H1 (cell line): ENCODE measurements at places on chromosomes 4 and X. TPM values are rescaled to one million over a fixed set of nuclear protein-coding genes. Genes with fewer than 3 reads are reported as not detected.

DNA sequence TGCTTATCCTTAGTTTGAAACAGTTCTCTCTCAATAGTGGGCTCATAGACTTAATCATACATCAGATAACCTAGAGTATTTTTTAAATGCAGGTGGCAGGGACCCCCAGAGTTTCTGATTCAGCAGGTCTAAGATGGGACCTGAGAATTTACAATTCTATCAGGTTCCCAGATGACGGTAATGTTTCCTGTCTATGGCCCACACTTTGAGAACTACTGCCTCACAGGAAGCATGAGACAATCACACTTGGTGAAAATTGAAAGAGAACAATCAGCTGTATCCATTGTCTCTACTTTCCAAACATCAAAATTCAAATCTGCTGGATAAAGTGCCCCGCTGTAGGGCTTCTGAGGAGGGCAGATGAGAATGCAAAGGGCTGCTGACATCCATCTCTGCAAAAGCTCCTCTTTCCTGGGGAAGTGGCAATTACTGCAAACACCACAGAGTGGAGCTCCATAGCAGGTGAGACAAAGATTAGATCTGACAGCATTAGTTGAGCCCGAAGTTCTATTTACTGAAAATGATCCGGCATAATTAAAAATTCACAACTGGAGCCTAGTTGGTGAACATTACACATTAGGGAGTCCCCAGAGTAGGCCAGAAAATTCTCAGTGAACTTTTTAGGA is 187.8 kb upstream of the MBNL3 start:
- DNase-seq: no peak

DNA sequence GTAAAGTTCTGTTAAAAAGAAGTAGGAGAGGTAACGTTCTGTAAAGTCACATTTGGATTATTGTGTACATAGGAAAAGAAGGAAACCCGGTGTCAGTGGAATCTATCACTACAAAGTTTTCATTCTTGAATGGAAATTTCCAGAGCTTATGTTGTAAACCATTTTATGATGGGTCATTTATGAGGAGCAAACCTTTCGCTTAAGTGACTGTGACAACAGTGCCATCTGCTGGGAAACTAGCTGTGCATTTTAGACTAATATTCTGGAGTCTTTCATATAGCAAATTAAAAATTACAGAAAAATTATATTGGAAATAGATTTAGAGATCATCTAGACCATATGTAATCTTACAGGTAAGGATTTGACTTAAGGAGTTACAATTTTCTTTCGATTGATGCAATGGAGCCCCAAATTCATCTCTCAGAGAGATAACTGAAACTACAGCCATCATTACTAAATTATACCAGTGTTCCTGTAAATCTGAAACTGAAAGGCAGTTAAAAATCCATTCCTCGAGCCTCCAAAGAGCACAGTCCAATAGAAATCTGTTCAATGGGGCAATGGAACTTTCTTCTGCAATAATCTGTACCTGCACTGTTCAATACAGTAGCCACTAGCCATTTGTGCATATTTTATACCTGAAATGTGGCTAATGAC is 26.9 kb downstream of the ASB9 start:
- no peak for DNase-seq

- no peak for DNase-seq
Observed at GRCh38 chrX:110310896-110311295, 7.0 kb downstream of the AMMECR1 start.

- no peak for DNase-seq
Observed at GRCh38 chr4:163200727-163201349, 34.1 kb upstream of the NAF1 start.

DNA sequence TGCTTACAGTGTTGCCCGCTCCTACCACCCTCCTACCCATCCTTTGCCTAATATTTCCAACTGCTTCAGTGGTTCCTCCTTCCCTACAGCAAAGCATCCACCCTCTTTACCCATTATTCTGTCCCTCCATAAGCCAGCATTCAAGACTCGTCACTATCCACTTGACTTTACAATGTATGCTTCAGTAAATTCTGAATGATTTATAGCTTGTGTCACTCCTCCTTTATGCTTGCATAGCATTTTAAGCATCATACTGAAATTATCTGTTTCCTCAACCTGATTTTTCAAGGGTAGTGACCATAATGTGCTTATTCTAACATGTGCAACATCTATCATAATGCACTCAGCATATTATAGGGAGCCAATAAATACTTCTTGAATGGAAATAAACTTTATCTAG is 365.5 kb downstream of the RAB28 start:
- DNase-seq: no peak

GRCh38 chr4:148044912-148045352 is 313.0 kb downstream of the ARHGAP10 start:
- no peak for DNase-seq

GRCh38 chrX:39421006-39421405 is 619.7 kb downstream of the MID1IP1 start:
- DNase-seq: no peak

- no peak for DNase-seq
Observed at GRCh38 chr4:41258783-41259182, 2.1 kb downstream of the UCHL1 start.

DNA sequence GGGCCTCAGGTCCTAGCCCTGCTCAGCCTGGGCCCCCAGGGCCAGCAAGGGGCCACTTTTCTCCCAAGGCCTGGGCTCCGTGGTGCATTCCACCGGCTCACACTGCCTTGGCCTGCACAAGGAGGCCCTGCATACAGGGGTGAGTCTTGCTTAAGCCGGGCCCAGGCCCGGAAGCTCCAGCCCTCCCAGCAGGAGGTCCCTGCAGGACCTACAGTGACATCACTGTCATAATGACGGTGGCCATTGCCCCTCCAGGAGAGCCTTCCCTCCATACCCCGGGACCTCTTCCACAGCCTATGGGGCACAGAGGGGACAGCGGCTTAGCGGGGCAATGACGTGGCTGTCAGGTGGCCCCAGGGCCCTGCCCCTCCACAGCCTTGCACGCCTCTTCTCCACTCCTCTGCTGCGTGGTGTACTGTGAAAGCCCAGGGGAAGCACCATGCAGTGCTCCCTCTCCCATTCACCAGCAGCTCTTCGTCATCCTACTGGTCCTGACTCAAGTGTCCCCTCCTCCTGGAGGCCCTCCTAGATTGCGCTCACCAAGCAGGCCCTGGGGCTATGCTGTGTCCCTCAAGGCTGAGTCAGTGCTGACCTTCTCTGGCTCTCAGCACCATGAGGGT is 32.3 kb upstream of the AFAP1 start:
- no peak for DNase-seq

DNA sequence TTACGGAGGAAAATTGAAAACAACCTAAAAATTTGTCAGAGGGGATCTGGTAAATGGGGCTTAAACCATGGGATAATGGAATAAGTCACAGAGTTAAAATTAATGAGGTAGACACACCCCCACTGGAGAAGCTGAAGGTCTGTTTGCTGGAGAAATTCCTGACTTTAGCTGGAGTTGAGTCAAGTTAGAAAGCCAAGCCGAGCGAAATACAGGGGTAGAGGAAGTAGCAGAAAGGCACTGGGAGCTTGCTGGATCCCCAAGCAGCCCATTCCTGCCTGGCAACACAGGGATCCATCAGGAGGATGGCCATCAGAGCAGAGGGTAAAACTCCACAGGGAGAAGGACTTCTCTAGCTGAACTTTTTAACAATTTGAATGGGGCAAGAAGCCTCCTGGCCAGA is 163.8 kb downstream of the ATRX start:
- no peak for DNase-seq

DNA sequence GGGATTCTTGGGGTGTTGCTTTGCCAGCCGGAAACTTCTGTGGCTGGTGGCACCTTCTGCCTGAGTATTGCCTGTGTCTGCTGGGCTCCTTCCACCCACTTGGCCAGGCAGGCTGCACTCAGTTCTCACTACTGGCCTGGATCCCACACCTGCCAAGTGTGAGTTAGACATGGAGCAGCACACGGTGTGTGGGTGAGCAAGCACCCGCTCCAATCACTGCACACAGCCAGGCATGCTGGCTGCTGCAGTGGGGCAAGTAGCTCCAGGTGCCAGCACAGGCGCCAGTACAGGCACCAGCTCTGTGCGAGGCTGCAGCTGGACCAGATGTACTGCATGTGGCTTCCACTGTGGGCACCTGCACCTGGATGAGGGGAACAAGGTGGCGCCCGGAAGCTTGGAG is 23.9 kb downstream of the DCUN1D4 start:
- DNase-seq: no peak

DNA sequence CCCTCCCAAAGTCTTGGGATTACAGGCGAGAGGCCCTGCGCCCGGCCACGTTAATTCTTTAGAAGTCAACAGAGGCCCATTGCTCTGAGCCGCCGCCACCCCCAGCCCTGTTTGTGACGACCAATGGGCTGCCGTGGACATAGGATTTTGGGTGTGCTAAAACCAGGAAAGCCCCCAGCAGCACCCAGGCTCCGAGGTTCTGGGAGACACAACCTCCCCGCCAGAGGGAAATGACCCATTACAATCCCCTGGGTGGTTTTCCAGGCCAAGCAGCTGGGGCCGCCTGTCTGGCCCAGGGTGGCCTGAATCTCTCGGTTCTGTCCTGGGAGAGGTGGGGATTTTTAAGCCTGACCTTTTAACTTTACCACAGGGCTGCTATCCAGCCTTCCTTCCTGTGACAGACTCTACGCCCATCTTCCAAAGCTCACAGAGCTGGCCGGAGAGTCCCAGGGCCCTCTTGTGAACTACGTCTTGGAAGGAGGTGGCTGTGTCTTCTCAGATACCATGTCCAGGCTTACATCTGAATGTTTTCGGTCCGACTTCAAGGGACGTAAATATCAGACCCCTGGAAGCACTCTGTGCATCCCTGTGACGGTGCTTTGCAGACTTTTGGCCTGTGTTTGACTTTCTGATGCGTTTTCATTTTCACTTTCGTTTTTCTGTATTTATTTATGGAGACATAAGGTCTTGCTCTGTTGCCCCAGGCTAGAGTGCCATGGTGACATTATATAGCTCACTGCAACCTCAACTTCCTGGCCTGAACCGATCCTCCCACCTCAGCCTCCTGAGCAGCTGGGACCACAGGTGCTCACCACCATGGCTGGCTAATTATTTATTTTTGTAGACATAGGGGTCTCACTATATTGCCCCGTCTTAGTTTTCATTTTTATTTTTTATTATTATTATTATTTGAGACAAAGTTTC is 36.0 kb downstream of the P2RY8 start:
- no peak for DNase-seq

DNA sequence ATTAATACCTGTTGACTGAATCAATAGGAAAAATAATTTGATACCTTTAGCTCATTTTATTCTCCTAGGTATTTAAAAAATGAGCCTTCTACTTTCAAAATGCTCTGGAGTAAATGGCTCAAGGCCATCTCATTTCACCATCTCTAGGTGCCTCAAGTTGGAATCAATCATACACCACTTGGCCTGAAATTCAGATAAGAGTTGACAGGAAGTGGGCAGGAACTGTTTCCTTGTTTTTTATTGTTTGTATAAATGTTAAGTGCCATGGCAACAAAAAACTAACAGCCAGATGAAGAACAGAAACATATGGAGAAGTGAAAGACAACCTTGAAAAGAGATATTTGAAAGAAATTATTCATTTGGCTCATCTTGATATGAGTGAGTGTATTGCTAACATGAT is 12.4 kb downstream of the LIMCH1 start:
- no peak for DNase-seq

GRCh38 chr4:7023901-7024300 is 19.3 kb upstream of the TADA2B start:
- no peak for DNase-seq

GRCh38 chrX:11399489-11400094 is 106.4 kb downstream of the AMELX start:
- no peak for DNase-seq

GRCh38 chrX:96425200-96425599 is 259.4 kb upstream of the DIAPH2 start:
- DNase-seq: no peak

PCDH19 gene
- 0.46 and 1.2 TPM in 2 replicates for total RNA-seq

ASB12 gene
- 1.2 and 1.3 TPM in 2 replicates for total RNA-seq

USP38 gene
- 10.5 and 10.8 TPM in 2 replicates for total RNA-seq

DGAT2L6 gene
- not detected in 2 replicates for total RNA-seq

LRAT gene
- total RNA-seq: 10.3 and 10.6 TPM in 2 replicates

ZNF630 gene
- total RNA-seq: 2.2 and 2.9 TPM in 2 replicates

CT45A1 gene
- not detected in 2 replicates for total RNA-seq

HTRA3 gene
- 2.9 and 3.2 TPM in 2 replicates for total RNA-seq

CXorf49 gene
- total RNA-seq: not detected in 2 replicates

FATE1 gene
- not detected in 2 replicates for total RNA-seq

CT55 gene
- not detected in 2 replicates for total RNA-seq

ASMT gene
- total RNA-seq: 1.4 and 1.5 TPM in 2 replicates
